ENCODE measurements at places on chromosomes 3 and 15. TPM values are rescaled to one million over a fixed set of nuclear protein-coding genes. Genes with fewer than 3 reads are reported as not detected.

Gene PPM1L
- total RNA-seq = 30.2 TPM

DNA sequence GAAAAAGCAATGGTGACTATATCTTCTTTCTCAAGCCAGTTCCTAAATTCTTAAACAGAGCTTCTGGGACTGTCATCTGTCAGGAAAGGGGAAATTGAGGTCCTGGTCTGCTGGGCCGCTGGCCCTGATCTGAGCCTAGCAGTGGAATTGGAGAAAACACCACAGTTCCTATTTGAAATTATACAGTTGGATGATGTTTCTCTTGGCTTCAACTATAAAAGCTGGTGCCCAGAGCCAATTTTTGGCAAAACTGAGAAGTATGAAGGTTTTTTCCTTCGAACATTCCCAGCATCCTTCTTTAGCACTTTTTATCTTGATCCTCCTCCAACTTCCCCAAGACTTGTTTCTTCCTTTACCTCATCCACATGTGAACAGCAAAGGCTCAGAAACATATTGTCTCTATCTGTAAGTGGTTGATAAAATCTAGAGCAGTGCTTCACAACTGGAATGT is 83.9 kb downstream of the CD47 start:
- no peaks in the 10 kb centered on the region for H3K27me3 ChIP-seq
- no peak overlapping the region for H3K27ac ChIP-seq
- H3K4me1 ChIP-seq = peaks cover 8% of the 10 kb centered on the region
- no peaks in the 10 kb centered on the region for H3K36me3 ChIP-seq
- no peak overlapping the region for H3K4me3 ChIP-seq
- no peak for DNase-seq

GRCh38 chr3:146223401-146224373 is 27.2 kb downstream of the PLSCR4 start:
- H3K36me3 ChIP-seq = no peaks in the 10 kb centered on the region
- H3K27me3 ChIP-seq = no peaks in the 10 kb centered on the region
- DNase-seq = no peak
- H3K27ac ChIP-seq = peak overlapping the region; percentile 10
- H3K4me3 ChIP-seq = no peak overlapping the region

GRCh38 chr3:42276141-42277132 is 10.5 kb upstream of the CCK start:
- H3K27ac ChIP-seq = no peak overlapping the region
- no peak overlapping the region for H3K4me3 ChIP-seq
- no peaks in the 10 kb centered on the region for H3K4me1 ChIP-seq
- H3K27me3 ChIP-seq = no peaks in the 10 kb centered on the region
- no peaks in the 10 kb centered on the region for H3K36me3 ChIP-seq

- no peaks in the 10 kb centered on the region for H3K36me3 ChIP-seq
- H3K27me3 ChIP-seq = no peaks in the 10 kb centered on the region
- H3K4me1 ChIP-seq = no peaks in the 10 kb centered on the region
- no peak for DNase-seq
- no peak overlapping the region for H3K27ac ChIP-seq
Observed at GRCh38 chr3:10574101-10574620, 68.8 kb upstream of the ATP2B2 start.
